Kidney (tissue), 22 donors: ENCODE measurements at places on chromosomes 3 and 15. TPM values are rescaled to one million over a fixed set of nuclear protein-coding genes. Genes with fewer than 3 reads are reported as not detected.

- DNase-seq = no peak
Observed at GRCh38 chr3:53989451-53989850, 97.8 kb upstream of the SELENOK start.

DNA sequence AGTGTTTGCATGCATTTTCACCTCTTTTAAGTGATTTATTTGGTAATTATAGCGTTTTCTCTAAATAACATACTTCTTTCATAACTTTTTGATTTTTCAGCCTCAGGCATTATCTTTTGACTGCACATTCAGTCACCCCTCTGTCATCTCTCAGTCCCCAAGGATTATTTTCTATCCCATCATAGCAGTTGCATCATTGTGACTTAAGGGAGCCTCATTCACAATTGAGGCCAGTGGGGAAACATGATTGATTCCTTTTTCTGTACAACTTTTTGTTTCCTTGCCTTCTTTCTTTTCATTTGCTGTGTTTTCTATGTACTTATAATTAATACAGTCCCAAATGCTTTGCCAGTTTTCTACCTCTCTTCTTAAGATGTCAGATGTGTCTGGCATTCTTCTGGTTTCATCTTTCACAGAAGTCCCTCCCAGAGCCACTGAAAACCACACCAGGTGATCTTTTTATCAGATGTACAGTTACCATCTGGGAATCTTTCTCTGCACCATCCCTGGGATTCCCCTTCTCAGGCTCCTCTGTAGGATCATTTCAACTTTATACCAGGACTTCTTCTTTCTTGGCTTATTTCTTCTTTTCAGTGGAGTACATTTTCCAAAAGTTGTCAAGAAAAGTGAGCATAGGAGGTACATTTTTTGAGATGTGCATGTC is 151.4 kb downstream of the RAP2B start:
- DNase-seq = no peak

DNA sequence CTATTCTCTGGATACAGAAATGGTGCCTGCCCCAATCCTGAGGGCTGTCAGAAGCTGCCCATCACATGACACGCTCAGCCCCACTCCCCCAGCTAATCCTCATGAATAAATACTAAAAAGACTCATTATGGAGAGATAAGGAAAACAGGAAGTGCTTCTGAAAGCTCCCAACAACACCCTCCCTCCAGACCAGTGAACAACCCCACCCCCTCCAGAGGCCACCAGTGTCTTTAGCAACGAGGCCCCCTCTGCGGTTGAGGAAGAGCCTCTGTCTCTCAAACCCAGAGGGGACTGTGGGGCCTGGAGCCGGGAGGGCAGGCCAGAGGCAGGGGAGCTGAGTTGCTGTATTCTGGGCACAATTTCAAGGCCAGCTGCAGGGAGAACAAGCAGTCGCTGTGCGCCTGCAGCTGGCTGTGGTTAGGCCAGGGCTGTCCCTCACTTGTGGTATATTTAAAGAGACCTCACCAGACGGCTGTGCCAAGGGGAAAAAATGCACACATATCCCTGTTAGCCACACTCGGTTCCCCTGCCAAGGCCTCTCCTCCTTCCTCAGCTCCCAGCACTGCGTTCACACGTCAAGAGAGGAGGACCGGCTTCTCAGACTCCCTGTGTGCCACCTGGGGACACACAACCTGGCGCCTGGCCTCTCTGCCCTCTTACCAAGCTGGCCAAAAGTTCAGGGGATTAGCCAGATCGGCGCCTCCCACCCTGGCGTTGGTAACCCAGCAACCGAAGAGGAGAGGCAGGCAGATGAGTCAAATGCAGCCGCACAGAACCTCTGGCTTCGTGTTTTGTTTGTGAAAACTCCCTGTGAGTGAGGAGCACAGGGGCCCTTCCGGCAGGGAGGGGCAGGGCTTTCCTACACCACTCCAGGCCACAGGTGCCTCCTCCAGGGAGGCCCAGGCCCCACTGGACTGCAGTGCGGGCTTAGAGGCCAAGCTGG is 101.2 kb upstream of the ETV5 start:
- DNase-seq = peak; percentile 57

GRCh38 chr3:128482666-128483656 is 10.0 kb downstream of the GATA2 start:
- DNase-seq = peak; percentile 83

Gene NANOGP8
- total RNA-seq = 1.3 TPM

DNA sequence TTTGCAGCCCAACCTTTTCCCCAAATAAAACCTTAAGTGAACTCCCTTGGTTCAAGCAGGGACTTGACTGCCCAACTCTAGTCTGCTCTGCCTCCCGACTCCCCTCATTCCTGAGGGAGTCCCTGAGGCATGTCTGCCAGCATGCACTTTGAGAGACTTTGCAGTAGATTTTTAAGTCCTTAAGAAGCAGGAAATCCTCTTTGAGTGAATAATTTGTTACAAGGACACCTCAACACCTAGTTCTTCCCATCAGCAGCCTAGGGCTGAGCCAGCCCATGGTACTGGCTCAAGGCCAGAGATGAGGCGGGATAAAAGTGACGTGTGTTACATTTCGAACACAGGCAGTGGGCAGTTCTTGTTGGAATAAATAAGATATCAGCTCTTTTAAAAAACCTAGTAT is 204.3 kb upstream of the SLC2A2 start:
- no peak for DNase-seq

Gene GP5
- total RNA-seq = 0.22 TPM

DNA sequence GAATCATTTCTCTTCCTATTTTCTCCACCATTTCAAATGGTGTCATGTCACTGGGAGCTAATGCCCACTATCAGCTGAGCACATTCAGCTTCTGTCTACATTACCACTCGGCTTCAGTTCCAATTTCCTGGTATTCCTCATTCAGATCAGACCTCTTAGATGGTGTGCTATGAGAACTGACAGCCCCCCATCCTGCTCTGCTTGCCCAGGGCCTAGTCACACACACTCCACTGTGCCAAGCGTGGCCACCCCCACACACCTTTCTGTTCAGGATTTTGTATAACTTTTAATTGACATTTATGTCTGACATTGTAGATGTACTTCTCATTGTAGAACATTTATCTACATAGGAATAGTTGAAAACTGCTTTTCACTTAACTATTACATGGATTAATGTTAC is 146.8 kb downstream of the CDIN1 start:
- no peak for DNase-seq

DNA sequence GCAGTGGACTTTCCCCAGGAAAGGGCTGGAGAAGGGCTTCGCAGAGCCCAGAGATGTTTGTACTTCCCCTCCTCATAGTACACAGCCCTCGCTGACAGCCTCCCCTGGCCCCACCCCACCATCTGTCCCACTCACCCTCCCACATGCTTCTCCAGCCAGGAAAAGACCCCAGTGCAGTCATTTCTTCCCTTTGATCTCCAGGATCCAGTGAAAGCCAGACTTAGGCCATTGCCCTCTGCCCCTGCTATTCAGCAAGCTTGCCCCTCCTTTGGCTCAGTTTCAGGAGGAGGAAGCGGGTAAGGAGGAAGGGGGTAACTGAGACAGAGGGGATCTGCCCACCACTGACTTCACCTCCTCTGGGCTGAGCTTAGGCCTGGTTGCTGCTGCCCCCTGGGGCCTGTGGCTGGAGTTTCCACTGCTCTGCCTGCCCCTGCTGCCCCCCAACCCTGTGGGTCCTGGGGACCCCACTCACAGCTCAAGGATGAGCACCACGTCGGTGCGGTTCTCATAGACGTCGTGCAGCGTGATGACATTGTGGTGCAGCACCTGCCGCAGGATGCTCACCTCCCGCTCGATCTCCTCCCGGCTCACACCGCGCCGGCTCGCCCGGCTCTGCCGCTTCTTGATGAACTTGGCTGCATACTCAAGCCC is 63.1 kb downstream of the DAPK2 start:
- no peak for DNase-seq

DNA sequence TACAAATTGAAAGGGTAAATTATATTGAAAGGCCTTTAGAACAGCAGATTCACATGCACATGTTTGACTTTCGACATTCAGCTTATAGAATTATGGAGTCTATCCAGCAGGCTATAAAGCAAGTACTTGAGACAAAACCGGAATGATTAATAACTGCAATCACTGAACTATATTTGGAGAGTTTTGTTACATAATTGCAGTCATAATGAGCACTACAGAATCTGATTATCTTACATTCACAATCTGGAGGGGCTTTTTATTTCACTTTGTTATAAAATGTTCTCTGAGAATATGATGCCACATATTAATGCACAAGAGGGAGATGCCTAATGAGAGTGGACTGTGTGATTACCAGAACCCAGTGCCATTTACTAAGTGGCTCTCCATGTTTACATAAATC is 64.3 kb downstream of the NSUN3 start:
- peak; percentile 36 for DNase-seq

- no peak for DNase-seq
Observed at GRCh38 chr3:1611824-1612223, 486.8 kb upstream of the CNTN4 start.

Gene CPNE4
- 0.79 TPM for total RNA-seq

- DNase-seq = no peak
Observed at GRCh38 chr15:85284497-85284896, 95.9 kb upstream of the AKAP13 start.

Gene NR2E3
- total RNA-seq = 0.19 TPM

DNA sequence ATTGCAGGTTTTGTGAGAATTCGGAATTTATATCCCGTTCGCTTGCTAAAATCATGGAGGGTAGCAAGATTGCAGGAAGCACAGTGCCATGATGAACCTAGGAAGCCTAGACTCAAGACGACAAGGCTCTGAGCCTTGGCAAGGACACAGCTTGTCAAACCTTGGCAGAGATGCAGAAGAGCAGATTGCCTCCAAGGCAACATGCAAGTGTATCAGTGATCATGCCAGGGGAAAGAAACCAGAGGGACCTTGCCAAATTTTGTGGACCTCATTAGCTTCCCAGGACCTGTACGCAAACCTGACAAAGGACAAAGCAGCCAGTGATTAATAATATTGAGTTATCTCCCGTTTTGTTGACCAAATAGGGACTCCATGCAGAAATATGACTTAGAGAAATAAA is 159.7 kb downstream of the GOLIM4 start:
- no peak for DNase-seq

DNA sequence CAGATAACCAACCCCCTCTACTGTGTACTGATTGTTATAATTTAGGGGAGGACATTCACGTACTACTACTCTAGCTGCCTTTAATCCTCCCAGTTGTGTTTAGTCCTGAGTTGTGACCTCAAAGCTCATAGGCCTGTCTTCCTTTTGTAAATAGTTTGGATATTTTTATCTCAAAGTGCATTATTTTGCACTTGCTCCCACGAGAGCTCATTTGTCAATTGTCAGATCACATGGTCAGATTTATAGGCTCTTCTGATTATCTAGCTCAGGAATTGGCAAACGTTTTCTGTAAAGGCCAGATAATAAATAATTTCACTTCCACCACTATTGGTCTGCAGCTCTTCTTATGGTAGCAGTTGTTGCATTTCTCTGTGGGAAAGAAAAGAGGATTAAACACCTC is 14.4 kb upstream of the SLC30A4 start:
- no peak for DNase-seq

DNA sequence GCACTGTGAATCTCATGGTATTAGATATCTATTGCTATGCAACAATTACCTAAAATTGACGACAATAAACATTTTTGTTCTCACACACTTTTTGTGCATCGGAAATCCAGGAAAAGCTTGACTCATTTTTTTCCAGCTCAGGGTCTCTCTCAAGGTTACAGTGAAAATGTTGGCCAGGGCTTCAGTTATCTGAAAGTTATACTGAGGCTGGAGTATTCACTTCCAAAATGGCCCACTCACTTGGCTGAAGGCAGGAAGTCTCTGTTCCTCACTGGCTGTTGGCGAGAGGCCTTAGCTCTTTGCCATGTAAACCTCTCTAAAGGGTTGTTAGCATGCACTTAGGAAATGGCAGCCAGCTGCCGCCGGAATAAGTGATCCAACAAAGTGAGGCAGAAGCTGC is 41.4 kb downstream of the OSTN start:
- no peak for DNase-seq

GRCh38 chr3:102034639-102035451 is 185.5 kb downstream of the NFKBIZ start:
- DNase-seq = no peak

DNA sequence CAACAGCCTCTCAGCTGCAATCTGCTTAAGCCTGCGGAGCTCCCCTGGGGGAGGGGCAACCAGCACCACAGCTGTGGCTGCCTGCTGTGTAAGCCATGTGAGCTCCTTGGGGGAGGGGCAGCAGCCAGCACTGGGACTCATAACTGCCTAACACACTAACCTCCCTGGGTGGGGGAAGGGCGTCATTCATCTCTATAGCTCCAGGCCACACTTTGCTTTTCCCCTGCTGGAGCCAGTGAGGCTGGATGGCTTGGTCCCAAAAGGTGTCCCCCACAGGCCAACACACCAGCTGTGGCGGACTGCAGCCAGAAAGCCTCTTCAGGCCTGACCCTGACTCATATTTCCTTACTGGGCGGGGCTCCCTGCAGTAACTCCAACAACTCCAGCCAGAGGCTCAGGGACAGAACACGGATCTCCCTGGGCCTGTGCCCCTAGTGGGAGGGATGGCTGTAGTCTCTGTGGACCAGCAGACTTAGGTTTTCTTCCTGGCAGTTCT is 129.8 kb downstream of the PPM1L start:
- peak; percentile 84 for DNase-seq

Gene RSL24D1
- 60.4 TPM for total RNA-seq

Gene ARGFX
- total RNA-seq = not detected

DNA sequence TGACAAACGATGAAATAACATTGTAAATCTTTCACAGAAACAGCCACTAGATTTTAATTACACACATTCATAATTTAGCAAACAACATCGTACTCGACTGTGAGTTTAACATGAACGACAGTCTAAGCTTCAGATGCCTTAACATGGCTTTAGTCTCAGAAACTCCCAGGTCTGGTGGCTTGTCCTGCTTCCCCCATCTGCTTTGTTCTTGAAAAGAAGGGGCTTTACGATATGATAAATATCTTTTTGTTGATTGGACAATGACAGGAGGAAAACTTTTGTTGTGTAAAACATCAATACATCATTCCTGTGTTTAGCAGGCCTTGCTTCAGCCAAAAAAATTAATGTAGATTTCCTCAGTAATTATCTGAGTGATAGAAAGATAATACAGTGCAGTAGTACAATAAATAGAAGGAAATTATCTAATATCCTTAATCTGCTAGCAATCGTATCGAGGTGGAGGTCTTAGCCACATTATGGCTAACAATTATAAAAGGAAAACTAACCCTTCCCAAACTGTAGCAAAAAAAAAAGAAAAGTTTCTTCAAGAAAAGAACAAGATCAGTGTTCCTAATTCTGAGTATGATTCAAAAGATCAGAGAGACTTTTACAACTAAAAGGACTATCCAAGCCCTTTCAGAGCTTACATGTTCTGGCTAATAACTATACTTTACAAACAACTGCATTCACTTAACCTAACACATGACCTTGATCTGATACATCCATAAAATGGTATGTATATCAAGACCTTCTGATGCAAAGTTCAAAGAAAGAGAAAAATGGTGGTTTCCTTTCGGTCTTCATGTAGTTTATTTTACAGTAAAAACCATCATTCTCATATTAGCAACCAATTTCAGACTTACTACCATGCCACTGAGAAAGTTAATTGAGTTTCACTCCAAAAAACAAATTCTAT is 535.7 kb downstream of the FOXP1 start:
- DNase-seq = no peak
